ENCODE measurements at places on chromosomes 5 and 9.

DNA sequence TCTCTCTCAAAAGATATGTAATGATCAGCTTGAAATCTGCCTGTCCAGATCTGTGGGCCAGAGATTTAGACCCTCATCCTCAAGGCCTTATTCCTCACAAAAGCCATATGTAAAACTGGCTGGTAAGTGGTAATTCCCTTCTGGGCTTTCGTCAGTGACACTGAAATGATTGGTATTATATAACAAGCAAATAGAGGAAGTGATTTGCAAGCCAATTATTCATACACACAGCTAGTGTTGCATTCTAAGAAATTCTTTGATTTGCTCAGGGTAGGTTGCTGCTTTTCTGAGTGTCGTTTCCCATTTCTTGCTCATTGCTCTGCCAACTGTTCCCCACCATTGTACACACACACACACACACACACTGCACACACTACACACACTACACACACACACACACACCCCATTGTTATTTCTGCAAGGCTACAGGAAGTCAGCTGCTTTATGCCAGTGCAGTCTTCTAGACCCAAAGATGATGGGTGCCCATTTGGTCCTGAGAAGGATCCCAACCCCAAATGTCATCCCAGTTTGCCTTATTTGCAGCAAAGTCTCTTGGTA is 76.8 kb downstream of the PRLR start:
- no peak overlapping the region for H3K27ac ChIP-seq
- no peak overlapping the region for H3K4me3 ChIP-seq
- no peaks in the 10 kb centered on the region for H3K4me1 ChIP-seq
- H3K27me3 ChIP-seq = no peaks in the 10 kb centered on the region
- DNase-seq = no peak

- H3K4me1 ChIP-seq = peaks cover 4% of the 10 kb centered on the region
- DNase-seq = no peak
- no peaks in the 10 kb centered on the region for H3K36me3 ChIP-seq
- H3K27ac ChIP-seq = no peak overlapping the region
- no peak overlapping the region for H3K4me3 ChIP-seq
- H3K27me3 ChIP-seq = no peaks in the 10 kb centered on the region
These were observed 37.9 kb upstream of the GABRP start for GRCh38 chr5:170745481-170746071.

DNA sequence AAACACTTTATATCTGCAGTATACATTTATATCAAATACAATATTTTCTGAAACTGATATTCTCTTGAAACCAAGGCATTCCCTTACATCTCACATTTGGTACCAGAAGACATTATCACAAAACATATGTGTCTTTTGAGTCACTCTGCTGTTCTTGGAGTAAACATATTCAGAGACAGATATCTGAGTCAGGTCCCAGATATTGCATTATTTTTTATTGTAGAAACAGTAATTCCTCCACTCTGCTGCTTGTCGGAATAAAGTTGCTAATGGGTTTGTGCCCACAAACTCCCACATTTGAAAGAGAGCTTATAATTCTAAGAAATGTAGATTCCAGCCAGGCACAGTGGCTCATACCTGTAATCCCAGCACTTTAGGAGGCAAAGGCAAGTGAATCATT is 261.1 kb upstream of the DAPK1 start:
- H3K4me1 ChIP-seq = no peaks in the 10 kb centered on the region
- no peak overlapping the region for H3K4me3 ChIP-seq
- H3K27ac ChIP-seq = no peak overlapping the region
- H3K36me3 ChIP-seq = no peaks in the 10 kb centered on the region

DNA sequence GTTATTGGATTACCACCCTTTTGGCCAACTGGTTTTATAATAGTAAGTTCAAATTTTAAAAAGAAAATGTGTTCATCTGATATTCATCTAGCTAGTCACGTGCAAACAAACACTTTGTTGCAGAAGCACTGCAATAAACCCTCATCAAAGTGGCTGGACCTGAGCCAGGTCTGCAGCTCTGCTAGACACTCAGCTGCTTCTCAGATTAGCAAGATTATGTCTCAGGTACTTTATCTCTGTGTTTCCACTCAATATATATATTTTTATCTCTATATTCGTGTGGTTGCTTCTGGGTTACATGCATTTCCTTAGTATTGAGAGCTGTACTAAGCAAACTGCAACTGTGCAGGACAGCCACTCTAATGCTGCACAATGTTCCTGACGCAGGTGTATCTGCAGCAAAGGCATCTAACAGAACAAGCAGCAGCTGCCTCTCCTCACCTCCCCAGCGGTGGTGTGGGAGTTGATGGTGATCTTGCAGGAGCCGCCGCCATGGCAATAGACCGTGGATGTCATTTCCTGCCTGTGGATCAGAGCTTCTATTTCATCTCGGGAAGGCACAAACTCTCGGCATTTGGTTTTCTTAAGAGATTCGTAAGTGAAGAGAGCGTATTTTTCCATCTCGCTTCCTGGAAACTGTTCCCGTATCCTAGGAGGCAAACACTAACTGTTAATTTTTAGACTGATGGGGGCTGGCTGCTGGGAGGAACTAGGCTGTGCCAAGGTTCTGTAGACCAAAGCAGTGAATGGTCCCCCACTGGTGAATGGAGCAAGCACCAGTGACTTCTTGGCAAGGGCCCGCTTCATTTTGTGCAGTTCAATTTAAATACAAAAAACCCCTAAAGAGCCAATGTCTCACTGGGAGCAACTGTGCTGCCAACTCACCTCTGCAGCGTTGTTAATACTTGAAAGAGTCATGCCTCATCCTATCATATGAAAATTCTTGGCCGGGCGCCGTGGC is 56.7 kb upstream of the RETREG1 start:
- no peaks in the 10 kb centered on the region for H3K27me3 ChIP-seq
- H3K27ac ChIP-seq = no peak overlapping the region
- H3K36me3 ChIP-seq = peaks cover 45% of the 10 kb centered on the region
- H3K4me1 ChIP-seq = no peaks in the 10 kb centered on the region
- no peak overlapping the region for H3K4me3 ChIP-seq
- no peak for DNase-seq

DNA sequence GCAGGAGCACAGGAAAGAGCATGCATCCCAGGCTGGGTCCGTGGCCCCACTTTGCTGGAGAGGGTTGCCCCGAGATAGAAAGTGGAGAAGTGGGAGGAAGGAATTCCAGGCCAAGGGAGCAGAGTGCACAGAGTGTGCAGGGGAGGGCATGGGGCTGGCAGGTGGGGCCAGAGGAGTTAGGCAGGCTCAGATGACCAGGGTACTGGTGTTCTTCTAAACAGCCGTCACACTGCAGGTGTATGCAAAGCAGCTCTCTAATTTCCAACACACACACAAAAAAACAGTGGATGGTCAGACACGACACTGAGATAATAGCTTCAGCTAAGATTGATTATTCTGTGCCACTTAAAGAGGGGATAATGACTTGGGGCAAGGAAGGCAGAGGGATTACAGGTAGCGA is 212.2 kb downstream of the MTRR start:
- no peak for DNase-seq
- no peaks in the 10 kb centered on the region for H3K36me3 ChIP-seq
- H3K27me3 ChIP-seq = no peaks in the 10 kb centered on the region
- no peaks in the 10 kb centered on the region for H3K4me1 ChIP-seq
- H3K4me3 ChIP-seq = no peak overlapping the region
- no peak overlapping the region for H3K27ac ChIP-seq

- no peaks in the 10 kb centered on the region for H3K36me3 ChIP-seq
- H3K27ac ChIP-seq = no peak overlapping the region
- peaks cover 3% of the 10 kb centered on the region for H3K4me1 ChIP-seq
- no peaks in the 10 kb centered on the region for H3K27me3 ChIP-seq
- no peak for DNase-seq
These were observed 227.3 kb downstream of the DCP2 start for GRCh38 chr5:113203916-113204315.

GRCh38 chr9:77956555-77956954 is 75.1 kb downstream of the GNAQ start:
- peak; percentile 43 for DNase-seq
- no peak overlapping the region for H3K27ac ChIP-seq
- no peaks in the 10 kb centered on the region for H3K36me3 ChIP-seq
- H3K27me3 ChIP-seq = no peaks in the 10 kb centered on the region
- H3K4me3 ChIP-seq = no peak overlapping the region

All from iPS DF 6.9 (cell line).